ENCODE measurements at places on chromosomes 4 and X. TPM values are rescaled to one million over a fixed set of nuclear protein-coding genes. Genes with fewer than 3 reads are reported as not detected.
A peak's percentile ranks its signal among the peaks of the same experiment; 100 is the strongest.

Gene CYLC1
- total RNA-seq: not detected

Gene GAGE12E
- not detected for total RNA-seq

GRCh38 chr4:2399216-2399615 lies 19.2 kb downstream of the ZFYVE28 start:
- no peak for DNase-seq

Gene MCF2
- total RNA-seq: 3.3 TPM

Gene SYTL5
- total RNA-seq: 3.1 TPM

GRCh38 chr4:8609824-8610350 lies 17.3 kb downstream of the CPZ start:
- DNase-seq: no peak

Gene MUC7
- not detected for total RNA-seq

GRCh38 chr4:118798658-118799057 lies 37.3 kb downstream of the SEC24D start:
- no peak for DNase-seq

Gene PAK3
- total RNA-seq: 1.0 TPM

- no peak for DNase-seq
Measured at GRCh38 chr4:142354041-142354440, 492.1 kb downstream of the INPP4B start.

Gene TMEM31
- total RNA-seq: not detected

DNA sequence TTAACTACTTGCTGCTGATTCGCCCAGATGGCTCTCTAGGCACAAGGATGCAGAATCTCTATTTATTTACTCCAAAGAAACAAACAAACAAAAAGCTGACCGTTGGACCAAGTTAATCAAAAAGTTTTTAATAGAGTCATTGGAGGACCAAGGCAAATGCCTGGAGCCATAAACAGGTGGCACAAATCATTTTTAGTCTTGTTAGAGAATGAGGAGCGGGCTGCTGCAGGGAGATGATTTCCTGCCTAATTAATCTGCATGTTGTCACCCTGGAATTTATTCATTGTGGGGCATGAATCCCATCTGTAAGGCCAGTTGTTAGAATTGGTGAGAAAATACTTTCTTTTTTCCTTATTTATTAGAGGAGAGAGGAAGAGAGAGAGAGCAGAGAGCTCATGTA lies 147.4 kb upstream of the GATB start:
- no peak for DNase-seq

DNA sequence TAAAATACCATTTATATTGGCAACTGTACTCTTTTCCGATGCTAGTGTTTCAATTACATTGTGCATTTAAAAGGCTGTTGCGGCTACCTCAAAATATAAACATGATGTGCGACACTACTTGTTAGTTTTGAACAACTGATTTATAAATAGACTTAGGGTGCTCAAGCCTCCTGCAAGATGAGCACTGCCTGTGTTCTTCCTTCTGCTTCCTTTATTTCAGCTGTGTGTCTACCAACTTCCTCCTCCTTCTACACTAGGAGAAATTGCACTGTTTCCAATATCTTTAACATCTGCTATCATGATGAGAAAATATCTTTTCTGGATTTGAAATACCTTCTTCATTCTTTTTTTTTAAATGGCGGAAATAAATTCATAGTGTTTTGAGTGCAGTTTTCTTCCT lies 24.0 kb downstream of the TET2 start:
- DNase-seq: no peak

DNA sequence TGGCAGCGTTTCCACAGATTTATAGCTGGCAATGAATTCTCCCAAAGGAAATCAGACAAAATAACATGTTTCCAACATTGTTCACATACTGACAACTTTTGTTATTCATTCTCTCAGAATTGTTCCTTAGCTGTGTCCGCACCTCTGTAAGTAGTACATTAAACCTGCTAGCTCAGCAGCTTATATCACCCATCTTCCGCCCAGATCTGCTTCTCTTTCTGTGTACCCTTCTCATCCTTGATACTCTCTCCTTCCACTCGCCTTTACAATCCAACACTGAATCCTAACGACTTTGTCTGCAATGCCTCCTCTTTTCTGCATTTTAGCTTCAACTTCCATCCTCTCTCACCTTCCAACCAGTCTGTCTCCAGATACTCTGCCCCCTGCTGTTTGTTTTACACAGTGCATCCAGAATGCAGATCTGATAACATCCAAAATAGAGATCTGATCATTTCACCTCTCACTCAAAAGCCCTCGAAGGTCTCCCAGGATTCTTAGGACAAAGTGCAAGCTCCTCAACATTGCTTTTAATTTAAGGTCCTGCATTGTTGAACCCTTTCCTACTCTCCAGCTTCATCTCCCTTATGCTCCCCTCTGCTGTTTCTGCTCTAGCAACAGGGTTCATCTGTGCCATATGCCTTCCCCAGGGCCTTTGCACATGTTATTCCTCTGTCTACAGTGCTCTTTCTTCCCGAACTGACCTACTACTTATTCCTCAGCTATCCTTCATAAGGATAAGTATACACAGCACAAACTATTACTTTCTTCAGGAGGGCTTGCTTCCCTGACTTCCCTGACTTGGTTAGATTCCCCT lies 67.3 kb upstream of the VBP1 start:
- DNase-seq: peak; percentile 22

Gene PDS5A
- 53.5 TPM for total RNA-seq

DNA sequence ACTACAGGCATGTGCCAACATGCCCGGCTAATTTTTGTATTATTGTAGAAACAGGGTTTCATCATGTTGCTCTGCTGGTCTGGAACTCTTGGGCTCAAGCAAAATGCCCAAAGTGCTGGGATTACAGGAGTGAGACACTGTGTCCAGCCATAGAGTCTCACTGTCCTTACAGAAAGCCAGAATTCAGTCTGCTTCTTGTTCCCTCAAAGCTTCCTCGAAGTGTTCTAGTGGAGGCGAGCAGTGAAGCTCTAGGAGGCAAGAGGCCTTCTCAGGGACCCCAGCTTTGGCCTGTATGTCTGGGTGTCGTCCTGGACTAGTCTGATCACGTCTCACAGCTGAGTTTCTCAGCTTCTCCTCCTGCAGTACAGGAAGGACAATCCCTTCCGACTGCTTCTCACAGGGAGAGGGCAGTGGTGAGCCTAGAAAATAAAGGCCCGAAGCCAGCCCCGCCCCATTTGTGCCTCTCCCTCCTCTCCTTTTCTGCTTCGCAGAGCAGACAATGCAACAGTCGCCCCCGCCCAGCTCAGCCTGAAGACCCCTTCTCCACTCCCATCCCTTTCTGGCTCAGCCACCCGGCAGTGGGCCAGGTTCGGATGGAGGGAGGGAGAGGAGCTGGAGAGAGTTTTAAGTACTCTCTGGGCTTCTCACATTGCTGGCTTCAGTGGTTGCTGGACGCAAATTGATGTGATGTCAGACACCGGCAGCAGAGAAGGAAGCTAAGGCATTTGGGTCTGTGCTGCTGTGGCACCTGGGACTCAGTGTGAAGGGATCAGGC lies 11.1 kb upstream of the FAM3A start:
- peak; percentile 80 for DNase-seq

Gene VCX3B
- not detected for total RNA-seq

DNA sequence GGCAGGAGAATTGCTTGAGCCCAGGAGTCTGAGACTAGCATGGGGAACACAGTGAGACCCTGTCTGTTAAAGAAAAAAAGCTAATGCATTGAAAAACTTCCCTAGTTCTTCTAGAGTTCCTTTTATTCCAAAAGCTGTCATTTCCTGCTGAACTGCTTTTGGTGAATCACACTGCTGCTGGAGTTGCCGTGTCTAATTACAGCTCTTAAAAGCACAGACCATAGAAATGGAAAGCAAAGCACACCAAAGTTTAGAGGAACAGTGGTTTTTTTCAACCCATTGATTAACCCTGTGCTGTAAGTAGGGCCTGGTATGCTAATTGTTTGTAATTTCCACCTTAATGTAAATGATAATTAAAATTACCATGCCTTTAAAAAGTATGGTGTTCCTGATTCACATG lies 52.4 kb downstream of the SEPTIN11 start:
- DNase-seq: no peak

GRCh38 chr4:33661636-33662035 lies 2582.7 kb downstream of the ARAP2 start:
- no peak for DNase-seq

DNA sequence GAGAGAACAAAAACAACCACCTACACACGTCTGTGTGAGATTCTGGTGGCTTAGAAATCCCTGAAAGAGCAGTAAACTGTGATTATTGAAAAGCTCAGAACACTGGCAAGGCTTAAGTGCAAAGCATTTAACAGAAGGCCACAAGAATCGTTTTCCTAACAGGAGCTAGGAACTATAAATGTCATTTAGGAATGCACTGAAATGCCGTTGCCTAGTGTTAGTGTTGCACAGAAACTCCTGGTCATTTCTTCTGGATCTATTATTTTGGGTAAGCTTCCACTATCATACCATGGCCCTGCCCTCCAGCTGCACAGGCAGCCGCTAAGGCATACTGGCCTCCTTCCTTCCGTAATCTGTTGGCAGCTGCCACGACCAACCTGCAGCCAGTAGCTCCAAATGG lies 923.2 kb downstream of the NLGN4X start:
- DNase-seq: no peak

Gene MAGEA2B
- not detected for total RNA-seq

DNA sequence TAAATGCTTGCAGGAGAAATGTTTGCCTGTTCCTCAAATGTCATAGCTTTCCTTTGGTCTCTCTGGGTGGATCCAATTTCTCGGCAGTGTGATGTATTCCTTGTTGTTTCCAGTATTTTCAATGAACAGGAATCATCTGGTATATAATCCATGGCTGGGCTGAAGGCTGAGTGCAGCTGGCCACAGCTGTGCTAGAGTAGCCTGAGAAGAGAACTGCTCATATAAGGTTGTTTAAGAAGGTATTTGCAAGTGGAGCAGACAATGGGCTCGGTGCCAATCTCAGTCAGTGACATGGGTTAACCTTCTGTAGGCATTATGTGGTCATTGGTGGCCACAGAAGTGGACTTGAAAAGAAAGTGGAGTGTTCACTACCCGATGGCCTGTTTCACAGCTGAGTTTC lies 390.3 kb downstream of the SPRY1 start:
- DNase-seq: no peak

GRCh38 chr4:139017861-139018260 lies 2.3 kb downstream of the NOCT start:
- DNase-seq: no peak

DNA sequence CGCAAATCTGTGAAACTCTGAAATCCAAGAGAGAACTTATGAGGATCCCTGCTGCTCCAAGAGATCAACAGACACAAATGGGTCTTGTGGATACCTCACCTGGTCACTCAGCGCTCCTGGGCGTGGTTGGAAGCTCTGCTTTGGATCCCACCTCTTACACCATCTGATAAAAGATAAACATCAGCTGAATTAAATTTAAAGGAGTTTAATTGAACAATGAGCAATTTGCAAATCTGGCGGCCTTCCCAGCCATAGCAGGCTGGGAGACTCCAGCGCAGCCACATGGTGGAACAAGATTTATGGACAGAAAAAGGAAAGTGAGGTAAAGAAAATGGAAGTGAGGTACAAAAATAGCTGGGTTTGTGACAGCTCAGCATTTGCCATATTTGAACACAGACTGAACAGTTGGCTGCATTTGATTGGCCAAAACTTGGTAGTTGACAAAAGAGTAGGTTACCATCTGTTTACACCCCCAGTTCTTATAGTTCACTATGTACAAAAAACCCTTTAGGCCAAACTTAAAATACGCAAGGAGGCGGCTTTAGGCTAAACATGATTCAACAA lies 437.3 kb upstream of the NDST3 start:
- no peak for DNase-seq

DNA sequence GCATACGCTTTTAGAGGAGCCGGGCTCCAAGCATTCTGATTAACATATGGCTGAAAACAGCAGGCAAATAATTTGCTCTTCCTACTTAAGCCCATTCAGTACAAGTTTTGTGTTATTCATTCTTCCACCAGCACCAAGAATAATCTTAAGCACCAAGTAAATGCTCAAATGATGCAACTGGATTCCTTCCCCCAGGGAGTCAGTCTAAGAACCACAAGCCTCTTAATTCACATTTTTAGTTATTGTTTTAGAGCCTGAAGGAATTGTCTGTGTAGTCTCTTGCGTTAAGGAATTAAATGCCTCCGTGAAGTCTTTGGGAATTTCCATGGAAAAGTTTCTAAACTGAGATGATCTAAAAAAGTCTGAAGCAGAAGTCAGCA lies 61.5 kb upstream of the MAGEB2 start:
- DNase-seq: no peak

Gene DDIT4L
- 0.35 TPM for total RNA-seq

Gene VSIG4
- 61.5 TPM for total RNA-seq

GRCh38 chrX:129347291-129347690 lies 176.0 kb downstream of the SMARCA1 start:
- no peak for DNase-seq

DNA sequence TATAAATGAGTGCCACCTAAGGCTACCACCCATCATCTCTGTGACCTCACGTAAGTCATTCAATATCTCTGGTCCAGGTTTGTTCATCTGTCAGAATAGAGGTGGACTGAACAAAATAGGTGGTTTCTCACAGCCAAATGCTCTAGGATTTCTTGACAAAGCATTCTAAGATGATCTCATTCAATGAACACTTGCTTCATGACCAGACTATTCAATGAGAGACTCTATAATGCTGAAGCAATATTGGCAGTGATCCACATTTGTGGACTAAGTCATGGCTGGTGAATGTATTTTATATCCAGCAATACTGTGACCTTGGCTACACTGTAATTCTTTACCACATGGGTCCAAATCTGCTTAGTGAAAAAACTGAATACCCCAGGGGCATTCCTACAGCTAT lies 37.9 kb downstream of the LDB2 start:
- no peak for DNase-seq

- no peak for DNase-seq
Measured at GRCh38 chr4:78962597-78963115, 23.4 kb upstream of the PAQR3 start.

DNA sequence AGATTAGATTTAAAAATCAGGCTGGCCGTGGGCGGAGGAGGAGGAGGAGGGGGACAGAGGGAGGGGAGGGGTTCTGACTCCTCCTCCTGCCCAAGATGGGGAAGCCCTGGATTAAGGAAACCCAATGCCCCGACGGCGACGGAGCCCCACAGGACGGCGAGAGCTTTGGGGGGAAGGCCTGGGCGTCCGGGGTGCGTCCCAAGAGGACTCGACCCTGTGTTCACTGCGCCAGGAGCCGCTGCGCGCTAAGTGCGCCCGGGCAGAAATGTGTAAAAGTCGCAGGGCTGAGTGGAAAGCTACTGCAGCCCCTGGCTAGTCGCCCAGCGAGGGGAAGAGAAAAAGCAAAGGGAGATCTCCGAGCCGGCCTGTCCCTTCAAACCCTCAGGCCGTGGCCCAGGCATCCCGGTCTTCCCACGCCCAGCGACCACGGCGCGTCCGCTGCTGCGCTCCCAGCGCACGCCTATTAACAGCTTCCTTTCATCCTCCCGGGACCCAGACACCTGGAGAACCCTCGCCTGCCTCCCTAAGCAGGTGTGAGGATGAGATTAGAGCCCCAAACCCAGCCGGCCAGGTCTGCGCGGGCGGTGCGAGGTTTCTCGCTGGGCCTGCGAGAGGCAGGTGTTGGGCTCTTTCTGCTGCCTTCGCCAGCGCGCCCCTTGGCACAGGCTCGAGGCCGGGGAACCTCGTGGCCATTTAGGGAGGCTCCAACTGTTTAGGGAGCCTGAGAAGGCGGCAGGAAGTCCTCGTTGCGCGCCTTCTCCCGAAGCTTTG lies 1.4 kb upstream of the RPS6KA3 start:
- peak; percentile 25 for DNase-seq

All from mucosa of gallbladder (tissue), 1 donor.